Eye (tissue), 1 donor: ENCODE measurements at places on chromosomes 5 and 9.

GRCh38 chr5:137828664-137829063, 39.0 kb upstream of the MYOT start:
- no peak for DNase-seq

DNA sequence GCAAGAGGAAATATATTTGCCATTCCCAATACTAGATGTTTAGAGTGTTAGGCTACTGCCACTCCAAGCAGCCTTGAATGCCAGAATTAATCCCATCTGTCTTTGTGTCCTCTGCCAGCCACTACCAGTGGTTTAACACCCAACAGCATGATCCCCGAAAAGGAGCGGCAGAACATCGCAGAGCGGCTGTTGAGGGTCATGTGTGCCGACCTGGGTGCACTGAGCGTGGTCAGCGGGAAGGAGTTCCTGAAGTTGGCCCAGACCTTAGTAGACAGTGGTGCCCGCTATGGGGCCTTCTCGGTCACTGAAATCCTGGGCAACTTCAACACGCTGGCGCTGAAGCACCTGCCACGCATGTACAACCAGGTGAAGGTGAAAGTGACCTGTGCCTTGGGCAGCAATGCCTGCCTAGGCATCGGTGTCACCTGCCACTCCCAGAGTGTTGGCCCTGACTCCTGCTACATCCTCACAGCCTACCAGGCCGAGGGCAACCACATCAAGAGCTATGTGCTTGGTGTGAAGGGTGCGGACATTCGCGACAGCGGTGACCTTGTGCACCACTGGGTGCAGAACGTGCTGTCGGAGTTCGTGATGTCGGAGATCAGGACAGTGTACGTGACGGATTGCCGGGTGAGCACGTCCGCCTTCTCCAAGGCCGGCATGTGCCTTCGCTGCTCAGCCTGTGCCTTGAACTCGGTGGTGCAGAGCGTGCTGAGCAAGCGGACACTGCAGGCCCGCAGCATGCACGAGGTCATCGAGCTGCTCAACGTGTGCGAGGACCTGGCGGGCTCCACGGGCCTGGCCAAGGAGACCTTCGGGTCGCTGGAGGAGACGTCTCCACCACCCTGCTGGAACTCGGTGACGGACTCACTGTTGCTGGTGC, 29.3 kb downstream of the AMBP start:
- no peak for DNase-seq

- no peak for DNase-seq
Measured at GRCh38 chr9:80775530-80775929, 913.8 kb downstream of the TLE1 start.

DNA sequence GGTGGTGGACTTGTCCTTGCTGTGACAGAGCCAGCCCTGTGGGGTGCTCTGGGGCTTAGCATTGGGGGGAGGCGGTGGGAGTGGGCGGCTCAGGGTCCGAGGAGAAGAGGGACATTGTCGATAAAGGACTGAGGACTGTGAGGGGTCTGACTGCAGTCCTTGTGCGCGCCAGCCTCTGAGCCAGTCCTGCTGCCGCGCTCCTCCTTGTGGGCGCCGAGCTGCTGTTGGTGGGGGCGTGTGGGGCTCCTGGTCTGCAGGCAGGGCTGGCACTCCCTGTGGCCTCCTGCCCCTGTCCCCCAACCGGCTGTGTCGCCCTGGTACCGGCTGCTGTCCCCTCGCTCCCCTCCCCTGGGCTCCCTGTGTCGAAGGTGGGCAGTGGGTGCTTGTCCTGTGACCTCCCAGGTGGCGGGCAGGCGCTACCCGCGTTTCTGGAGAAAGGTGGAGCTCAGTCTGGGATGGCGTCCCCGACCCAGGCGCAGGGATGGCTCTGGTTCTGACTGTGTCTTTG, 6.9 kb downstream of the RNU6ATAC start:
- DNase-seq, result no peak

DNA sequence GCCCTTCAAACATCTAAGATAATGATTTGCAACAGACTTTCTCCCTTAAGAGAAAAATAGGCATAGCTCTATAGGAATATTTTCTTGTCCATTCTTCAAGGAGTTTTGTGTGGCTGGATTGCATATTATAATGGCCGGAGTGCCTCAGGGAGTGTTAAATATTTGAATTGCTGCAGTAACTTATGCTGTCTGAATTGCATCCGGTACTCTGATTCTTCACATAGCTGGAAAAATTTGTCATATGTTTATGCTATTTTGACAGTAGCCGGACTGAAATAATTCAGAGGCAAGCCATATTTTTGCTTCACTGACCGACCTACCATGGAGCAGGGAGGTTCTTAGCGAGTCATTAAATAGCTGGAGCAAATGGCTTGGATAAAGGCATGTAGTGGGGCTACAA, 621.0 kb downstream of the ACTL7B start:
- no peak for DNase-seq

DNA sequence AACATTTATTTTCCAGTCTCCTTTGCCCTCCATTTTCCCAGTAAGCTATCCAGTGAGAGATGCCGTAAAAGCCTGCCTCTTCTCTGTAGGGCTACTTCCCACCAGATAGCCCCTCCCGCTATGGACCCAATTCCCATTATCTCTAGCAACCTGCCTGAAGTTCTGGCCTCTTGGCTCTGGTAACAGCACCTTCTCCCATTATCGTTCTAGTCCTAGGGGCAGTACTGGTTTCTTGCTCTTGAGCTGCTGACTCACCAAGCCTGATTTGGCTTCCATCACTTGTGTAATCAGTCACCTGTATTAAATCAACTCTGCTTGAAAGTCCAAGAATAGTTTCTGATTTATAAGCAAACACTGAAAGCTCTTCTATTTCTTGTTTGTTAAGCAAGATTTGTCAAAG, 42.8 kb upstream of the PARP8 start:
- no peak for DNase-seq

DNA sequence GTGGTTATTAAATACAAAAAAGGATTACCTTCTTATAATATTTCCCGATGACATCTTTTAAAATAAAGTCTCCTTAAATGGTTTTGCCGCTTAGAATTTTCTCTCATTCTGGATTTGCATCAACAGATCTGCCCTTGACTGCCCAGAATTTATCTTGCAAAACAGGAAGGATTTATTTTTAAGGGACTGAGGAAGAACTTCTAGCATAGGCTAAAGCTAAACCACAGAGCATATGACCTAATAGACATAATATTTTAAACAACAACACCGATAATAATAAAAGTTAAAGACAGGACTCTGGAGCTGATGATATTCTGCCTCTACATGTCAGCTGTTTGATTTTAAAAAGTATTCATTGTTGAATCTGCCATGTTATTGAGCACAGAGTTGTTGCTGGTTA, 145.3 kb upstream of the ADCY2 start:
- no peak for DNase-seq

DNA sequence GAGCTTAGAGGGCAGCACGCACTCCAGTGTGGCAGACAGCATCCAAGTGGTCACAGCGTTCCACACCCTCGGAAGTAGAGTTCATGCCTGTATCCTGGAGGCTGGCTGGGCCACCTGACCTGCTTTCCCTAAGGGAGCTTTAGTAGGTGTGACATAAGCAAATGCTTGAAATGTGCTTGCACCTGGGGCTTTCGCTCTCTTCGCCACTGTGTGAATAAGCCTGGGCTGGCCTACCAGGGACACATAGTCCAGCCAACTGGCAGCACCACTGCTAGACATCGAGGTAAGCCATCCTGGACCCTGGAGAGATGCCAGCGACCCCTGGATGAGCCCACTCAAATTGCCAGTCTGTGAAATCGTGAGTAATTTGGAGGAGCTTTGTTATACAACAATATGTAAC, 24.9 kb upstream of the IRX4 start:
- no peak for DNase-seq

DNA sequence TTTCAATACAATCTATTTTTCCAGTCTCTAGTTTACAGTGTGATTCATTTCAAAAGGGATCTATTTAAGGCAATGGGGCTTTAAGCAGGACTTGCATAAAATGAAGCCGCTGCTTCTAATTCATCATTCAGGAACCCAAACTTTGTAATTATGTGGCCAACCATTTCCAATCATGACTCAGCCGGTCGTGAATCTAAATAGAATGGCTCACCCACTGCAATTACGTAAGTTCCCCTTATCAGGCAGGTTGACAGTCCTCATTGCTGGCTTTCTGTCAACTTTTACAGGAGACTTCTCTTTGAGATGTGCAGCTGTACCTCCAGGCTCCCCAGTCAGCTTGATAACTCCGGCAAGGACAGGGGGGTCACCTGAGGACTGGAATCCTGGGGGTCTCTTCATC, 152.8 kb upstream of the DAP start:
- DNase-seq, result no peak

- DNase-seq, result no peak
Measured at GRCh38 chr5:14236757-14237156, 93.6 kb downstream of the TRIO start.

GRCh38 chr5:40691894-40692293, 12.2 kb downstream of the PTGER4 start:
- DNase-seq, result no peak

- no peak for DNase-seq
Measured at GRCh38 chr5:93635991-93636390, 53.0 kb downstream of the NR2F1 start.

GRCh38 chr9:131113655-131114054, 11.7 kb upstream of the NUP214 start:
- DNase-seq, result no peak

GRCh38 chr5:138138949-138139780, at the start of gene NME5:
NME5 (minus strand) TSS chr5:138139428; CDS start chr5:138138780, 648 bp downstream.
- peak; percentile 91 for DNase-seq

DNA sequence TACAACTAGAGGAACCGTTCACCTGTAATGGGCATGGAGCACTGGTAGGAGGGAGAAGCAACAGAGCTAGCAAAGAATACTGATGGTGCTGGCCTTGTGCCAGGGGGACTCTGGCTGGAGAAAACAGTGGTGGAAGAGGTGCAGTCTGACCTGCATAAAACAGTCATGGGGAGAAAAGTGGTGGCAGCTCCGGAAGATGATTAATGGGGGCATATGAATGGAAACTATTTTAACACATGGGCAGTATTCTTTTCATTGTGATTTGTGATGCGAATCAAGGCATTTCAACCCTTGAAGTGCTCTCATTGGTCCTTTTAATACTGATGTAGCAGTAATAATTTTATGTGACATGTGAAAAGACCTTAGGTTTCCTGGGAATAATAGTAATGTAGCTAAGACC, 219.6 kb downstream of the ADAMTS6 start:
- peak; percentile 92 for DNase-seq

DNA sequence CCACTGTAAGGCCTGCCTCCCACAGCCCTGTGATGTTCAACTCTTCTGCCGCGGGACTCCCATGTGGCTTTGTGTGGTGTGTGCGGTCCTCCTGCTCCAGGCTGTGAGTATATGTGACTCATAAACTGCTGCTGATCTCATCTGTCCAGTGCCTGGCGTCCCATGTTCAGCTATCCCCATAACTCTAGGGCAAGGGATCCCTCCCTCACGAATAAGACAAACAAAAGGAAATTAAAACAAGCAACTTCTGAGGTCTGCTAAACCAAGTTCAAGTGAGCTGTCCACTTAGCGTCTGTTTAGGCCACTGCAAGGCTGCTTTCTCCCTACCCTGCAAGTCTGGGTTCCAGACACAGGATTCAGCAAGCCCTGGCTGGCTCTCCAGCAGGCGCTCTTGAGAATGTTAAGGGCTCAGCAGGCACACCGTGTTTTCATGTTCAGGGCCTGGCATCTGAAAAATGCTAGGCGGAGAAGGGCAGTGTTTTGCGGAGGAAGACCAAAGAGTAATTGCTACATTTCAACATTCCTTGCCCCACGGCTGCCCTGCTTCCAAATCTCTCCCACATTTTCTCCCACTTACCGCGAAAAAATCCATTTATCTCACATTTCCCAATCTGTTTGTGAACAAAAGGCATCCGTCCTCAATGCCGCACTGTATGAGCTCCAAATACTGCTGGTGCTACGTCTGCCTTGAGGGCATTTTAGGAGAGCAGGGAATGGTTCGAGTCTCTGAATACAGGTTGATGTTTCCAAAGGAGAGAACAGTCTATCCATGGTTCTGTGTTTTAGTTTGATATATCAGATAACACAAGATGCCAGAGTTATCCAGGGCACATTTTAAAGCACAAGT, 280.2 kb downstream of the SEMA5A start:
- DNase-seq, result no peak

- no peak for DNase-seq
Measured at GRCh38 chr5:33629999-33630398, 189.2 kb downstream of the TARS1 start.

DNA sequence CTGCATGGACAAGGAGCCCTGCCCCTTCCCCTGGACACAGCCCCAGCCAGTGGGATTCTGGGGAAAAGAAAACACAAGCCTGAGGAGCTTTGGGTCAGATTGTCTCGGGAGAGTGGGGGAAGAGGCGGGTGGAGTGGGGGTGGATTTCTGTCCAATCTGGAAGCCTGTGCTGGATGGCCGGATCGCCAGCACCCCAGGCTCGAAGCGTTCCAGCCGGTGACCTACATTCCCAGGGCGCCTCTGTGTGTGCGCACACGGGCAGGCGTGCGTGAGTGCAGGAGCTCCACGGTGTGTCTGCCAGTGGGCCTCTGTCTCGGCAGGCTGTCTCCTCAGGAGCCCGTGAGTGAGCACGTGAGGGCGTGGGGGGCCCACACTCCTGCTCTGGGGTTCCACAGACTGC, 74.3 kb upstream of the DAB2IP start:
- peak; percentile 86 for DNase-seq

- no peak for DNase-seq
Measured at GRCh38 chr5:136740228-136740627, 374.9 kb upstream of the TRPC7 start.

- DNase-seq, result peak; percentile 64
Measured at GRCh38 chr5:126043688-126044087, 379.5 kb upstream of the GRAMD2B start.

DNA sequence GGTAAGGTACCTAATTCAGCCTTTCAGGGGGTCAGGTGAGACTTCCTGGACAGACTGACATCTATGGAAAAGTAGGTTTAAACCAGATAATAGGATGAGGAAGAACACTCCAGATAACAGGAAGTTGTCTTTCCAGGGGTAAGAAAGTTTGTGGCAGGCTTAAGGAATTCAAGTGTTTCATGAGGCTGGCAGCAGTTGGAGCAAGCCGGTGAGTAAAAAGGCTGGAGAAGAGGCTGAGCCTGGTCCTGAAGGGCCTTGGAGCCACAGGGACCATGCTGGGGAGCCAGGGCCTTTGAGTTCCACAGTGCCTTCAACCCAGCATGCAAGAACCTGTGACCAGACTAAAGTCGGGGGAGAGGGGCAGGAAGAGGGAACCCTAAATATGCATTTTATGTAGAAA, 353.4 kb downstream of the SPOCK1 start:
- DNase-seq, result no peak

GRCh38 chr9:109715344-109715743, 64.7 kb upstream of the PALM2AKAP2 start:
- DNase-seq, result no peak

DNA sequence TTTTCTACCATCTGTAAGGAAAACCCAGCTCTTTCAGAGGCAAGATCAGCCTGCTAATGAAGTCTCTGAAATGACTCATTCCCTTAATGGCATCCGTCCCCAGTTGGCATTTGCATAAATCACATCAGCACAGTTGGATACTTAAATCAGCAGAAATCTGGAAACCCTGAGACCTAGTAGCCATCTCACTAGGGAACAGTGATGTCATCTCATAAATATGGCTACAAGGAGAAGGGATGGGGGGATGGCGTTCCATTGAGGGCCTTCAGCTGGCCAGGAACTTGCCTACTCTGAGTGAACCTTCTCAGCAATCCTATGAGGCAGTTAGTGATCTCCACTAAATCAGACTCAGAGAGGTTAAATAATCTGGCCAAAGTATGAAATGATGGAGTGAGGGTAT, 81.8 kb downstream of the CMYA5 start:
- no peak for DNase-seq
